GF-D8 (cell line): ENCODE measurements at places on chromosomes 1 and 21.
A peak's percentile ranks its signal among the peaks of the same experiment; 100 is the strongest.

GRCh38 chr1:17531343-17531681 lies 8.2 kb upstream of the ARHGEF10L start:
- no peak for DNase-seq

GRCh38 chr1:201591981-201592380 lies 53.1 kb downstream of the NAV1 start:
- DNase-seq: no peak

- DNase-seq: no peak
These were observed 251.6 kb upstream of the CSF3R start for GRCh38 chr1:36734356-36734755.

DNA sequence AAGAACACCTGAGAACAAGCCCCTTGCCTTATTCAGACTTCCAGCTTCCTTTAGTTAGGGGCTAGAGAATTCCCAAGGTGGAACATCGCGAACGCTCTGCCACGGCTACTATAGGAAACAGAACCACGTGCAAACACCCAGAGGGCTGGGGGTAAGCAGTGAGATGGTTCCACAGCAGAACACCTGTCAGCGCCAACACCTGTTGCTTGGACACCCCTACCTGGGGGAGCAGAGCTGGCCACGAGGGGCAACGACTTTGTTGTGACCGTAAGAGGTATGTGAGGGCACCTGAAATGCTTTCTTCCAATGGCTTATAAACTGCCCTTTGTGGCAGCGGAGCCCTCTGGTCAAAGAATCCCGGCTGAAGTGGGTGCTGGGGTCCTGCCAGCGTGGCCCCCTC lies 50.7 kb downstream of the MRPL37 start:
- no peak for DNase-seq

DNA sequence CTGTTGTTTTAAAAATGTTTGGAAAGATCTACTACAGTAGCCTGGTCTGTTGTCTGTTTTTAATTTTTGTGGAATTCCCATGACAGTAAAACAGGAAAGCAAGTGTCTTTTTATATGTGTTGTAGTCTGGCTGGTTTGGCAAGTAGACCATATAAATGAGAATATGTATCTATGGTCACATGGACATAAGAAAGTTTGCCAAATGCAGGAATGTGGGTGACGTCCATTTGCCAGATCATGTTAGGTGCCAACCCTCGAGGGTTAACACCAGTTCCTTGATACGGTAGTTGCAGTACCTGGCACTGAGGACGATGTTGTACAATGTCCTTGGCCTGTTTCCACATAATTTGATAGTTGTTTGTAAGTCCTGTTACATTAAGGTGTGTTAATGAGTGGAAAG lies 6.2 kb downstream of the DAP3 start:
- DNase-seq: no peak

DNA sequence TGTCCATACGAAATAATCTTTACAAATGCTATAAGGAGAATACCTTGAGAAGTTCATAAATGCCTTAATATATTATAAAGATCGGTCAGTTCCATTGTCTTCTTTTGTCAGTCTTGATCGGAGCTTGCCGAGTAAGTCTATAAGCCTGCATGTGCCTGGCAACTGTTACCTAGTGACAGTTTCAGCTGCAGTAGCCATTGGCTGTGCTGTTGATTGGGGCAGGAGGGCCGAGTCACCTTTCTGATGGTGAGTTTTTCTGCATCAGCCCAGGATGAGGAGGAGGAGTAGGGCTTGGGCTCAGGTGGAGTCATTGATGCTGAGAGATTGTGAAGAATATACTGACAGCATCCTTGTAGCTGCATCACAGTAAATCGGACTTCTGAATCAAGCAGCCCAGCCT lies 1.9 kb upstream of the GPR52 start:
- no peak for DNase-seq

GRCh38 chr1:9850442-9851162 lies 26.8 kb upstream of the CLSTN1 start:
- DNase-seq: no peak

GRCh38 chr1:94926915-94927404 lies at the start of gene CNN3:
Gene CNN3, minus strand, starts transcription at chr1:94927110. Its CDS starts 216 bp downstream, at chr1:94926894.
- no peak for DNase-seq

DNA sequence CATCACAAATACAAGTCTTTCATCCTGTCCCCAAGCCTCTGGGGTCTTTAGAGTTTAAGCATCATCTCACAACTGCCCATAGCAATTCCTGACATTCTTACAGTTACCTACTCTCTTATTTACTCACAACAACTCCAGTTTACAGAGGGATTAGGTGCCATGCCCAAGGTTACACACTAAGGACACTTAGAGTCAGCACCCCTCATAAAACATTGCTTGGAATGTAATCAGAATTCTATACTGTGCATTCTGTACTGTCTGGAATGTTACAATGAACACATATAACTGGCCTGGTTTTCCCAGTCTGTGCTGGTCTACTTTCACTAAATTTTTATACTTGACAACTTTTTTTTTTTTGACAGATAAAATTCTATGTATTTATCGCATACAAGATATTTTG lies 14.5 kb upstream of the RBM15 start:
- no peak for DNase-seq

GRCh38 chr1:7962014-7962335 lies 464 bp downstream of the PARK7 start:
- DNase-seq: no peak

GRCh38 chr21:26225046-26225445 lies 54.5 kb upstream of the APP start:
- no peak for DNase-seq

DNA sequence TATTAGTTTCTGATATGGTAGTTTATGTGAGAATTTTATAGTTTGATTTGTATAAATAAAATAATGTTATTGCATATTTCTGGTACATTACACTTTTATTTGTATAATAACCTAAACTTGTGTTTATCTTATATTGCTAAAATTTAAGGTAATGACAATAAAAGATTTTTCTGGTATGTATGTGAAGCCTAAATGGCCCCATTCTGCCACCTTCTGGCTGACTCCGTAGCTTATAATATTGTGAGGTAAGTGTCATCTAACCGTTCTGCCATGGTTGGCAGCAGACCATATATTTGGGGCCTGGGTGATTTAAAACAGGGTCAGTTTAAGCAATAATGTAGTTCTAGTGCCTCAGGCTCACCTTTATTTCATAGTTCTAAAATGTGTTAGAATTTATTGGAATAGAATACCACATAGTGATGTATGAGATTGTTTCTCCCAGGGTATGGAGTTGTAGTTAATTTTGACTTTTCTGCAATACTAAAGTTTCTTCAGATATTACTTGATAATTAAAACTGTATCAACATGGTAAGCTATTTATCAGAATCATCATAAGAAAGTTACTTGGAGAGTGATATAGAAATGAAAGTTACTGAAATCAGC lies 21.2 kb upstream of the PRKACB start:
- no peak for DNase-seq

DNA sequence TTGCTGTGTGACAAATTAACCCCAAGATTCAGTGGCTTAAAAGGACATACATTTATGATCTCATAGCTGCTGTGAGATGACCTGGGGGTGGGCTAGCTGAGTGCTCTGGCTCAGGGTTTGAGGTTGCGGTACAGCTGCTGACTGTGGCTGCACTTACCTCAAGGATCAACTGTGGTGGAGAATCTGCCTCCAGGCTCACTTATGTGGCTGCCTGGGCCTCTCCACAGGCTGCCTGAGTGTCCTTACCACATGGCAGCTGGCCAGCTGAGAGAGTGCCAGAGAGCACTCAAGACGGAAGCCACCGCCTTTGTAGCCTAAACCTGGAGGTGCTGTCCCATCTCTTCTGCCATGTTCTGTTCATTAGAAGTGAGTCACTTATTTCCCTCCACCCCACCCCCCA lies 5.7 kb downstream of the LRRC71 start:
- peak; percentile 66 for DNase-seq

GRCh38 chr1:2134621-2135307 lies 59.8 kb downstream of the FAAP20 start:
- no peak for DNase-seq

- DNase-seq: no peak
These were observed 82.3 kb downstream of the PGM1 start for GRCh38 chr1:63675420-63675931.

- no peak for DNase-seq
These were observed 46.6 kb downstream of the NTNG1 start for GRCh38 chr1:107187399-107187798.

GRCh38 chr1:20730690-20731056 lies 1.8 kb downstream of the SH2D5 start:
- no peak for DNase-seq

DNA sequence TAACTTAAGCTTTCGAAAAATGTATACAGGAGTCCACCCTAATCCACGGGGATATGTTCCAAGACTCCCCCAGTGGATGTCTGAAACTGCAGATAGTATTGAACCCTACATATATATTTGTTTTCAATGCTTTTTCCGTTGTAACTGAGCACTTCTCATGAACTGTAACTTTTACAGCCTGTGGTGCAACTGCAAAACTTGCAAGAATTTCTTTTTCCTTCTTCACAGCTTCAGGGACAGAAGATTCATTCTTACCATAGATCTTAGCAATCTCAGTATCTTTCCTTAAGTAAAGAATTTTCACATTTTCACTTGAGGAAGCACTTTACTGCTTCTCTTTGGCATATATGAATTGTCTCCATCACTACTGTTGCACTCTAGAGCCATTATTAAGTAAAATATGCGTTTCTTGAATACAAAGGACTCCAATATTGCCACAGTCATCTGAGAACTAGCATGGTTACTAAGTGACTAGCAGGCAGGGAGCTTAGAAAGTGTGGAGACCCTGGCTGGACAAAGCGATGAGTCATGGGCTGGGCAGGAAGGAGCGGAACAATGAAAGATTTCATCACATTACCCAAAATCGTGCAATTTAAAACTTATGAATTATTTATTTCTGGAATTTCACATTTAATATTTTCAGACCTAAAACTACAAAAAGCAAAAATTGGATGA lies 14.1 kb downstream of the DPYD start:
- DNase-seq: peak; percentile 80

GRCh38 chr1:24961334-24961733 lies 31.3 kb upstream of the RUNX3 start:
- no peak for DNase-seq

DNA sequence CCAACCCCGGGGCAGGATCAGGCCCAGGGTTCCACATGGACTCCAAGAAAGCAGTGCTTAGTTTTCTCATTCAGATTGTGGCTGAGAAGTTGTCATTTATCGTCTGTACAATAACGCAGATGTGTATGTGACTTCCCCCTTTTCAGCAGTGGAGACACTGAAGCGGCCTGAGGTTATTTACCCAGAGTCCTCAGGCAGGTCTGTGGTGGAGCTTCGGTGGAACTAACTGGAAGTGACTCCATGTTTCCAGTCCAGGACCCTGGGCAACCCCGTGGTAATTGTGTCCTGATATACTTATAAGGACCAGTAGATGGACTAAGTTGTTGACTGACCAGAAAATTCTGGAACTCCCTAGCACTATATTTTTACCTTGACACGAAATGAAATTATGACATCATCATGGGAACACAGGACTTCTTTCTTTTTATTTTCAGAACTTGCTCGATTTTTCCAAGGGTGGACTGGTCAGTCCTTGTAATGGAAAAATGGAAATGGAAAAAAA lies 1.0 kb upstream of the IER5 start:
- peak; percentile 82 for DNase-seq

GRCh38 chr1:47238935-47239592 lies 7.0 kb upstream of the TAL1 start:
- no peak for DNase-seq

DNA sequence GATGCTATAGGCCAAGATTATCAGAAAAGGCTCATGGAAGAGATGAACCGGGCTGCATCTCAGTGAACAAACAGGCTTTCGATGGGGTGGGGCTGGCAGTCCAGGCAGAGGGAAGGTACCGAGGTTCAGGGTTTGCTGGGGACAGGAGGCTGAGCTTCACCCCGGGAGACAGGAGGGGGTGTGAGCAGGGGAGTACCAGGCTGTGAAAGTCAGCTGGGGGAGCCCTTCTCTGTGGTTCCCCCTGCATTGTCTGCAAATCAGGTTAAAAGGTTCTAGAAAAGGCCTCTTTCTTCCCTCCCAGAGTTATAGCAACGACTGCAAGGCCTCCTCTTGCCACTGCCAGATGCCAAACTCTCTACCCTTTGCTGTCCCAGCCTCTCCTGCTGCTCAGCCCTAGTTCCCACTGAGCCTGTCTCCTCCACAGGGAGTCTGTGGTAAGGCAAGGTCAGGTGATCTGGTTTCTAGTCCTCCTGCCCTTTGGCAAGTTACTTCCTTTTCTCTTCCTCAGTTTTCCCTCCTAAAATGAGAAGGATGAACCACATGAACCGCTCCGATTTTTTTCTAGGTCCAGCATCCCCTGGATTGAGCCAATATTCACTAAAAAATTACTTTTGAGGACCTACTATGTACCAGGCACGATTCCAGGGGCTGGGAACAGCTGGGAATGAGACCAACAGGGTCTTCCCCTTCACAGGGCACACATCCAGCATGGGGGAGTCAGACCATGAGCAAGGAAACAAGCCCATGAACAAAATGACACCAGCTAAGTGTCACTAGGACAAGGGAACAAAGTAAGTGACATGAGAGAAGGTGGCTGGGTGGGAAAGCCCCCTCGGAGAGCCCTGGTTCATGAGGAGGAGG lies 7.2 kb downstream of the LAD1 start:
- no peak for DNase-seq

DNA sequence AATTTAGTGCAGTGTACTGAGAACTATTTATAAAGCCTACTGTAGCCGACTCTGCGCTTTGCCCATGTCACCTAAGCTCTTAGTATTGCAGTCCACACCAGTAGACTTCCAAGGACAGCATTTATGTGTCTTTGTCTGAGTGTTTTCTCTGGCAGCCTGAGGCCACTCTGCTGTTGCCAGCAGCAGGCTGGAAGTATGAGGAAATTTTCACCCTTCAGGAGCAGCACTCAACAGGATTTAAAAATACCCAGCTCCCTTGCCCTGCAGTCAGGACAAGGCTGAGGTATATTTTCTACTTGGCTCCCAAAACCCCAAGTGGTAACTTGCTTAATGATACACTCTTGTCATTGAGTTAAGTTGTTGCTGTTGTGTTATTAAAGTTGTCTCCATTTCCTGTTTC lies 230.1 kb downstream of the SRGAP2C start:
- no peak for DNase-seq

DNA sequence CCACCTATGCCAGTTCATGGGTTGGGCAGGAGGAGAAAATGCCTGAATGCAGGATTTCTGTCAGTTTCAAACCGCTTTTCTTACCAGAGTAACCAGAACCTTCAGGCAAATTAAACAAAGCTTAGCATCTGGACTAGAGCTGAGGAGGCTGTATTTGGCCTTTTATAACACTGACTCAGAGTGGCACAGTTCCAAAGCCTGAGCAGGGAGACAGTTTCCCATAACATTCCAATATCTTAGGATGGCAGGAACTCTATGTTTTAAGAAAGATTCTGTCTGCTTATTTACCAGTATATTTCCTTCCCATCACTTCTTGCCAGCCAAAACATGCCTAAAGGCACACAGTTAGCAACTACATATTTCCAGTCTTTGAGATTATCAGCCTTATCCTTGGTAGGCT lies 46.8 kb downstream of the UBR4 start:
- no peak for DNase-seq
